AG04449 (cell line): ENCODE measurements at places on chromosomes 6 and 20.

GRCh38 chr6:126963077-126963809 is 155.2 kb upstream of the RSPO3 start:
- no peak for DNase-seq

DNA sequence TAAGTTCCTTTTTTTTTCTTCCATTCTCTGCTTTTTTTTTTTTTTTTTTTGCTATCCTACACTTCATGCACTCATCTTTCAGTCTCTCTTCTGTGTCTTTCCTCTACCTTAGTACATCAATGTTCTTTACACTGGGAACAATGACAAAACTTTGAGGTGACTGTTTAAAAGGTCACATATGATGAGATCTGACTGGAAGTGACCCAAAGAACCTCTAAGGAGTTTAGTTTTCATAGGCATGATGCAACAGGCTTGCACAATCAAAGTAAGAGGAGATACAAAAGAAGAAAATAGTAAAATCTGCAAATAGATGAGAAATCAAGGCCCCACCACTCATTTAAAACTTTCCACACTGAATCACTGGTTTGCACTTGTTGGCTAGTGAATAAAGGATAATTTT is 840.8 kb downstream of the TBC1D32 start:
- no peak for DNase-seq

- no peak for DNase-seq
Observed at GRCh38 chr6:128363020-128363813, 157.2 kb downstream of the PTPRK start.

- DNase-seq, result no peak
Observed at GRCh38 chr20:51122931-51123658, 100.2 kb upstream of the KCNG1 start.

GRCh38 chr6:37628611-37629320 is 68.9 kb downstream of the MDGA1 start:
- DNase-seq, result no peak

DNA sequence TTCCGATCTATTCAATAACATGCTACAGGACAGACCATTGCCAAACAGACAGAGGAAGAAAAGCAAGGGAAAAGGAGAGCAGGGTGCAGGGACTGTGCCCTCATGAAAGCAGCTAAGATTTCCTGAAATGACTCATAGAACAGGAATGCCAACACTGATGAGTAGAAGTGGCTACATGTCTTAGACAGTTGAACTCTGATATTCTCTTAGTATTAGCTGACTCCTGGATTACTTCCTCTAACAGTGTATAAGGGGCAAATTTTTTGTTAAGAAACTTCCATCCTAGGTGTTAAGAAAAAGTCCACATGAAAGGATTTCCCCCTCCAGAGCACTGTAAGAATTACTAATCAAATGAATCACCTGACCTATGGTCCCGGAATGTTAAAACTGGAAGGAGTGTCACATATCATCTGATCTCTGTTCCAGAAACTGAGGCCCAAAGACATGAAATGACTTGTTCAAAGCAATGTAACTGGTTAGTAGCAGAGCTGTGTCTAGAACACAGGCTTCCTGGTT is 224.9 kb downstream of the IBTK start:
- no peak for DNase-seq

DNA sequence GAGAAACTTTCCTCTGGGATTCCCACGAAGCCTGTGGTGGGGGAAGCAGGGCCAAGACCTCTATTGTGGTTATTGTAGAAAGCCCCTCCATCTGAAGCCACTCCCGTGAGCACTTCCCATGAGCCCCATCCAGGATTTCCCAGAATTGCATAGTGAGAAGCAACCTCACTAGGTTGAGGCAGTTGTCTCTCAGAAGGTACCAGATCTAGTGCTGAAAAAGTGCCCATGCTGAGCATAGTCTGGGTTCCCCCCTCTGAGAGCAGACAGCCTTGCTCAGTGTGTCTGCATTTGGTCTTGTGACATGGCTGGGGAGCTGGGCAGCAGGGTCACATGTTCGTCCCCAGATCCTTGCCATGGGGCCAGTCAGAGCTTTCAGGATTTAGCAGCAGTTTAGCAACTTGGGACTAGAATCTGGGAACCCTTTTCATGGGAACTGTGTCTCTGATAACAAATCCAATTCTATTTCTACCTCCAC is 38.6 kb downstream of the SLC9A8 start:
- no peak for DNase-seq

DNA sequence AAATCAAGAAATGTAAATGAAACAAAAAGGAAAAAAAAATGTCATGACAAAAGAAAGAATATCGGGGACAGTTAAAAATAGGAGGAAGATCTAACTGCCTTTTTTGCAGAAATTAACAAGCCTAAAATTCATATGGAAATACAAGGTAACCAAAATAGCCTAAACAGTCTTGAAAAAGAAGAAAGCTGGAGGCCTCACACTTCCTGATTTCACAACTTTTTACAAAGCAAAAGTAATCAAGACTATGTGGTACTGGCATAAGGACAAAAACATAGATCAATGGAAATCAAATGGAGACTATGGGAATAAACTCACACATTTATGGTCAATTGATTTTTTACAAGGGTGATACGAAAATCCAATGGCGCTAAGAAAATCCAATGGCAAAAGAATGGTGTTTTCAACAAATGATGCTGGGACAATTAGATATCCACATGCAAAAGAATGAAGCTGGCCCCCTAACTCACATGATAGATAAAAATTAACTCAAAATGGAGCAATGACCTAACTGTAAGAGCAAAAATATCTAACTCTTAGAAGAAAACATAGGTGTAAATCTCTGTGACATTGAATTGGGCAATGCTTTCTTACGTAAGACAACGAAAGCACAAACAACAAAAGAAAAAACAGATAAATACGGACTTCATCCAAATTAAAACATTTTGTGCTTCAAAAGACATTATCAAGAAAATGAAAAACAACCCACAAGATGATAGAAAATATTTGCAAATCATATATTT is 24.5 kb downstream of the MAP3K5 start:
- DNase-seq, result no peak

DNA sequence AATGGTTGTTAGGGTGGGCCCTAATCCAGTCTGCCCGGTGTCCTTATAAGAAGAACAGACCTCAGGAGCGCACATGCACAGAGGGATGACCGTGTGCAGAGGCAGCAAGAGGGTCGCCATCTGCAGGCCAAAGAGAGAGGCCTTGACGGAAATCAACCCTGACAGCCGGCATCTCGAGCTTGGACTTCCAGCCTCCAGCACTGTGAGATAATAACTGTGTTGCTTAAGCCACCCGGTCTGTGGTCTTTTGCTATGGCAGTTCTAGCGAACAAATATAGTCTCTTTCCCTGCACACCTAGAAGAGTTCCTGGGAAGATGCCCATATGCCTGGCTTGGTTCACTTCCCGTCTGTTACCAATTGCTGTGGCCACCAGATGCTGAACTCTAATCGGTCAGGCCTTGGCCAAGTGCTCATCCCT is 35.3 kb upstream of the PTGIS start:
- no peak for DNase-seq

GRCh38 chr6:75201901-75202672 is 3.8 kb downstream of the COL12A1 start:
- no peak for DNase-seq

- no peak for DNase-seq
Observed at GRCh38 chr6:50091641-50092040, 41.9 kb upstream of the DEFB112 start.
